ENCODE measurements at places on chromosomes 7 and 10.
A peak's percentile ranks its signal among the peaks of the same experiment; 100 is the strongest.

GRCh38 chr7:149875396-149875795 is 1.6 kb downstream of the ATP6V0E2 start:
- DNase-seq, result no peak

DNA sequence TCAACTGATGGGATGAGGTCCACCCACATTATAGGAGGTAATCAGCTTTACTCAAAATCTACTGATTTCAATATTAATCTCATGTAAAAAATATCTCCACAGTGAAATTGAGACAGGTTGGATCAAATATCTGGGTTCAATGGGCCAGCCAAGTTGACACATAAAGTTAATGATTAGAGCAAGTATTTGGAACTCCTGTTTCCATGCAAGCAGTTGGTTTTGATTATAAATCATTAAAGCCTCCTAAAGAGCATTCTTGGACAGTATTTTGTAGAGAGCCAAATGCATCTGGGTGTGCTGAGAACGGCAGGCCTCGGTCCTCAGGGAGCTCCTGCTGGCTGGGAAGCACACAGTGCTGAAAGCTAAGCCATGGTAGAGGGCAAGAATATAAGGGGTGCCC is 126.9 kb upstream of the BTBD16 start:
- no peak for DNase-seq

- DNase-seq, result peak; percentile 7
These were observed 83.7 kb upstream of the DUSP5 start for GRCh38 chr10:110413903-110414547.

- DNase-seq, result no peak
These were observed 21.0 kb downstream of the PIP4K2A start for GRCh38 chr10:22693371-22693784.

GRCh38 chr10:111756217-111757061 is 427.1 kb downstream of the GPAM start:
- DNase-seq, result no peak

- peak; percentile 18 for DNase-seq
These were observed 905 bp downstream of the C1GALT1 start for GRCh38 chr7:7183061-7183837.

DNA sequence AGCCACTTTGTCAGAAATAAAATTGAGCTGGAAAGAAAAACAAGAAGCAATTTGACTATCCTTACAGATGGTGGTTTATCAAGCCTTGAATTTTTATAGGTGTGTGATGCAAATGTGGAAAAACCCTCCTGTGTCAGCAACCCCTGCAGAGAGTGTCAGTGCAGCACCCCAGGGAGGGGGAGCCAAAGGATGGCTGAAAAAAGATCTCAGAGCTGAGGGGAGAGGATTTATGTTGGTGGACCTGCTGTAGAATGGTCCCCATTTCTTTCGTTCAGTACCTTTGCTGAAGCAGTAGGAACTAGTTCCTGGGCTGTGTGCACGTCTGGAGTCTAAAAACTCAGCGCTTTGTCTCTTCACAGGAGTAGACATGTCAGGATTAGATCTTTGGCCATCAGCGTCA is 239.0 kb downstream of the PHTF2 start:
- no peak for DNase-seq

DNA sequence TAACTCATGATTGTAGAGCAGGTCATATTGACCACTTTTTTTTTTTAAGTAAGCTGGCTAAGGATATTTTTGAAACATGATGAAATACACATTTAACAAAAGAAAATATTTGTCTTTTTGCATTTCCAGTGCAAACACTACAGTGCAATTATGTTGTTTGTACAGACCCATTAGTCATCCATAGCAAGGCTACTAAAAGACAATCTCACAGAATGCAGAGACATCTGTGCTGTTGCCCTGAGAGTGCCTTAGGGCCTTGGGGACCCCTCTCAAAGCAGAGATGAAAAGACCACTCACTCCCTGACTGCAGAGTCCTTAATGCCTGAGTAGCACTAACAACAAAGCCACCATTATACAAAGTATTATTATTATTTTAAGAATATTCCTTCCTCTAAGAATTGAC is 104.5 kb downstream of the NRCAM start:
- DNase-seq, result no peak

- no peak for DNase-seq
These were observed 167.2 kb upstream of the AKR1E2 start for GRCh38 chr10:4658777-4659176.

DNA sequence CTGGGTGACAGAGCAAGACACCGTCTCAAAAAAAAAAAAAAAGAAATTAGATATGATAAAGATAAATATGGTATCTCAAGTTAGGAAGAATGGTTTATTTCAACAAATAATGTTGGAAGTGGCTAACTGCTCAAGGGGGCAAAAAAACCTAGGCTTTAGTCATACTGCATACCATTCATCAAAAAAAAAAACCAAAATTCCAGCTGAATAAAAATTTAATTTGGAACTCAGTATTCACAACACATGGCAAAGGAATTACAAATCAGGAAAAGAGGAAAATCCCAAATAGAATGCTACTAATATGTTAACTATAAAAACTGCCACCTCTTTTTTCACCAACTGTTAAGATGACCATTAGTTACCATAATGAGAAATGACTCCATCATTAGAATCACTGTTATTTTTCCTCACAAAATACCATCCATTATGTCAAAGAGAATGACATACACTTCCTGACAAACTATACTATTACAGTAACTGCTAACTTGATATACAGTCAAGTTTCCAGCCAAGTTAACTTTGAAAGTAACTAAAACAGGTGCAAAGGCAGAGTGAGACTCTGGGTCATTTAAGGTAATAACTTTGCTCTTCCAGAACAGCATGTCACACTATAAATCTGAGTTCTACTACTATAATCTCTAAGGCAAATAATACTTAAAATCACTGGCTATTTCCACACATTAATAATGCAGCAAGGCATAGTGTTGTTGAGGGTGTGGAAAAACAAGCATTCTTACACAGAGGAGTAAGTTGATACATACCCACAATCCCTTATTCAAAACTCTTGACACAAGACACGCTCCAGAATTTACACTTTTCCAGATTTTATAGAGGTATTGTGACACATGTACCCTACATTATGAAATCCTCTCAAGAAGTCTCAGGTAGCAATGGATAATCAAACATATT is 10.2 kb downstream of the KBTBD2 start:
- no peak for DNase-seq

- DNase-seq, result no peak
These were observed 2.8 kb upstream of the VOPP1 start for GRCh38 chr7:55575098-55575497.

- DNase-seq, result no peak
These were observed 131.0 kb upstream of the PPP2R2D start for GRCh38 chr10:131769571-131770410.
